Kasumi-1 (cell line): ENCODE measurements at places on chromosomes 11 and 22.

- DNase-seq = no peak
Observed at GRCh38 chr11:102449651-102450570, 2.7 kb downstream of the TMEM123 start.

- DNase-seq = peak; percentile 62
Observed at GRCh38 chr11:41498726-41499125, 39.3 kb upstream of the LRRC4C start.

DNA sequence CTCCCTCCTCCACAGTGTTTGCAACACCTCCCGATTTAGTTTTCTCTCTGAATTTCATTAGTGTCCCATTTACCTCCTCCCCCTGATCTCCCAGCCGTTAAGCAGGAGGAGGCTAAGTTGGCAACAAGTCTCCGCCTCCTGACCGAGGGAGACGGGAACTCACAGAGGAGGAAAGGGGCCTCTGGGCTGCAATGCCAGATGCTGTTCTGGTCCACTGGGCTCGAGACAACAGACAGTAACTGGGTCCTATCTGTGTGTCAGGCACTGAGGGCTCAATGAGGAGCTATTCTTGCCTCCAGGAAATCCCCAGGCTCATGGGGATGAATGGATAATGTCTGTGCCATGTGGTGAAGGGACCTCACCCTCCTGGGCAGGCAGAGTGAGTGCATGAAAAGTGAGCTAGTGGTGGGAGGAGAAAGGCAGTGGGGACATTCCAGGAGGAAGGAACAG, 228.1 kb downstream of the TENM4 start:
- no peak for DNase-seq

GRCh38 chr11:45161252-45162063, 15.0 kb downstream of the PRDM11 start:
- DNase-seq = no peak

GRCh38 chr11:110948112-110948511, 235.9 kb upstream of the ARHGAP20 start:
- DNase-seq = no peak

- DNase-seq = no peak
Observed at GRCh38 chr11:13321431-13321830, 43.8 kb downstream of the BMAL1 start.

- no peak for DNase-seq
Observed at GRCh38 chr11:3857628-3858027, 2.2 kb downstream of the STIM1 start.

- DNase-seq = no peak
Observed at GRCh38 chr11:95768521-95768920, 21.1 kb downstream of the FAM76B start.

DNA sequence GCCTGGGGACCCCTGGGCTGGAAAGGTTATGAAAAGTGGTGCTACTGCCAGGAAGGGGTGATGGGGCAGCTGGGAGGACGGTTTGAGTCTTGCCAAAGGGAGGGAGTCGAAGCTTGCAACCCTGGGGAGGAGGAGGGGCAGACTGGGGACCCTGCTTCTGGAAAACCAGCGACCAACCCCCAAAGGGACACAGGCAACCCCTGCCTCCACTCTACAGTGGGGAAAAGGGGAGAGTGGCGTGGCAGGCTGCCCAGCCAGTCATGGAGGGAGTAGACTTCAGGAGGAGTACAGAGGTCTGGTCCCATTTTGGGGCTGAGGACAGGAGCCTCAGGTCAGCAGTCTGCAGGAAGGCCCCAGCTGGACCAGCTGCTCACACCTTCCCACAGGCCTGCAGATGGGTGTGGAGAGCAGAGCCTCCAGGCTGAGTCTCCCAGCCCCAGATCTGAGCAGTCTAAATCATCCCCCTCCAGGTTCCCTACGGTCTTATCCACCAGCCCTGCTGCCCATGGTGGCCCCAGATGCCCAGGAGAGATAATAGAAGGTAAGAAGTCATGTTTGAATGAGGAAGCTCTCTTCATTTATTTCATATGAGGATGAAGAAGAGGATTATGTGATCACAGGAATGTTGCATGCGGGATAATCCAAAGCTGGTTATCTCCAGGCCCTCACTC, 3.3 kb downstream of the DDT start:
- DNase-seq = no peak

DNA sequence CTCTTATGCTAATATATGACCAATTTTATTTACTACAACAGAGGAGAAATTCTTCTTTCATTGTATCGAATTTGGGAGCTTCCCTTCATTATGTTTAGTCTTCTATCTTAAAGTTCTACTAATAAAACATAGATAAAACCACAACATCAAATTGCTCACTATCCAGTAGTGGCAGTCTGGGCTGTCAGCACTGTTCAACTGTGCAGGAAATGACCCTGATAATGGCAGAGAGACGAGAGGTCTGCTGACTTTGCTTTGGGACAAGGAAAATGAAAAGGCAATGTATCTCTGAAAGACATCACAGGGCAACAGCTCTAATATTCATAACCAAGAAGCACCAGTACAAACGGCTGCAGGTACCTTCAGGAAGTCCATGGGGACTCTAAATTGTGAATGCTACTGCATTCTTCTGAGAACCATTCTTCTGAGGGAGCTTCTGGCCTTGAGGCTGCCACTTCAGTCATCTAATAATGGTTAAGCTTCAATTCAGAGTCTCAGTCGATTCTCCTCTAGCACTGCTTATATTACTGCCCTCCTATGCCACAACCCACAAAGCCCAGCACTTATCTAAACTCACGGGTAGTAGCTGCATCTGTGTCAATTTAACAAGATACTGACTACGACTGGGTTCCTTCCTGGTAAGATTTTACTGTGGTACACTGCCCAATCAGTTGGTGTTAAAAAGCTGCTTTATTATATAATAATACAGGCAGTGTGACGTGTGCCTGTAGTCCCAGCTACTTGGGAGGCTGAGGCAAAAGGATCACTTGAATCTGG, 44.2 kb downstream of the CKAP5 start:
- DNase-seq = no peak

DNA sequence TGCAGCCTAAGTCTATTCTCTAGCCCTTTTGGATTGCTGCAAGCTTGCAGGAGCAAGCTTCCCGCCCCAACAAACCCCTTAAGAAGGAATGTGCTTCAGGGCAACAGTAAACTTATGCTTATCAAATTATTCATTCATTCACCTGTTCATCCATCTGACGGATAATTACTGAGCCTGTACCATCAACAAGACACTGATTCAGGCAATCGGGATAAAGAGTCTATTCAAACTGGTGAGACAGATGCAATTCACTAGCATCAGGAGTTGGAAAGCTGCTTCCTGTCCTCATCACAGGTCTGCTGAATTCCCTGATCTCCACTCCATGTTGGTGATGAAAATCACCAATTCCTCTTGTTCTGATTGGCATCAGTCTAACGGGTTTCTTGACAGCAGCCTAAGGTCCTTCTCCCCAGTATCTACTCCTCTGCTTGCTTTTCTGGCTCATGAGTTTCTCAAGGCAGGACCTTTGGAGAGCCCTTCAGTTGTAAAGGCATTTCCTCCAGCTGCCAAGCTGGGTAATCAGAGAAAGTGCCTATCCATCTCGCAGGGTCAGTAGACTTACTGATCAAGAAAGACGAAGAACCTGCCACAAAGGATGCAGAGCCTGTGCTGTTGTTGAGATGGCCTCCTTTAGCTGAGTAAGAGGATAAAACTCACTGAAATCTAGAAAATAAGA, 429.0 kb upstream of the SYN3 start:
- DNase-seq = no peak

DNA sequence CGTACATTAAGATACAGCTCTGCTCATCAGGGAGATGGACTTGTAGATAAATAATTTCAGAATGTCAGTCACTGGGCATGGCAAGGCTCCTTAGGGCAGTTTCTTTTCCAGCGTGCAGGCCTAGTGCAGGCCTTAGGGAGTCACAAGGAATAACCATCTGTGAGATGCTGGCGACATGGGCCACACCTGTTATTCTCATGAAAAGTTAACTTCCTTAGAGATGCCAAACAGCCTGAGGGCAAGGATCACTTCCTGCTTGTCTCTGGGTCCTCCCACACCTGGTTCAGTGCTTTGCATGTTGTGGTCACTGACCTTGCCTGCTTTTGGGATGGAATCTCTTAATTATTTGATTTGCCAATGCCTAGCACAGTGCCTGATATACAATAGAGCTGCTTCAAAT, 70.6 kb downstream of the ST3GAL4 start:
- DNase-seq = no peak

GRCh38 chr11:83069441-83070043, 2.2 kb downstream of the RAB30 start:
- DNase-seq = no peak

DNA sequence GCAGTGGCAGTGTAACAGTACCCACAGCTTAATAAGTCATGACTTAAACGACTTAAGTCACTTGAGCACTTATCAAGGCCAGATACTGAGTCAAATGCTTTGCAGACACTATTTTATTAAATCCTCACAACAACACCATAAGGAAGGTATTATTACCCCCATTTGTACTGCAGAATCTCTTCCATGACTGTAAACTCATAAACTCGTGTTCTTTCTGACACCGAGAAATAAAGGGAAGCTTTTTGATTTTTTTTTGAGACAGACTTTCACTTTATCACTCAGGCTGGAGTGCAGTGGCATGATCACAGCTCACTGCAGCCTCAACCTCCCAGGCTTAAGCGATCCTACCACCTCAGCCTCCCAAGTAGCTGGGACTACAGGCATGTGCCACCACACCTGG, 103.8 kb downstream of the ABTB2 start:
- DNase-seq = no peak

DNA sequence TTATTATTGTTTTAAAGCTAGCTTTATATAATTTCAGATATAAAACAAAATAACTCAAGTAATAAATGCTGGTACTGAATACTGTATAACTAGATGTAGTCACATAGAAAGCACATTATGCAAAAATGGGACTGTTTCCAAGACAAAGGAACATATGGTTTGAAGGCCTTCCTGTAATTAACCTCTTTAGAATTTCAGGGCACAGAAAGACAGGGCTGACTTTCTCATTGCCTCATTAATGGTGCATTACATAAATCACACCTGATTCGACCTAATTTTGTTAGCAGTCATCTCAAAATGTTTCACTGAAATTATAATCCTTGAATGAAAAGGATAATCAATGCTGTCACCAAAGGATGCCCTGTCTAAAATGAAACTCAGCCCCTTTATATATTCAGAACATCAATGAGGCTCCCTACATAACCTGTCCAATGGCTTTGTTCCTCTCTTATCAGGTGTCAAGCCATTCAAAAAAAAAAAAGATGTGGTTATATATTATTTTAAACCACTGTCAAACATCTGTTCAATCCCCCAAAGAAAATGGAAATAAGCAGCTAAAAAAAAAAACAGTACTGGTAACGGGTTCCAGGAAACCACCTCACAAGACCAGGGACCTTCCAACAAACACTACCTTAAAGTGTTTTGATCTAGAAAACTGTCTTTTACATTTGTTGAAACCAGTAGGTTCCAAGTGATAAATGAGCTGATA, 77.4 kb downstream of the FAM168A start:
- DNase-seq = peak; percentile 7

DNA sequence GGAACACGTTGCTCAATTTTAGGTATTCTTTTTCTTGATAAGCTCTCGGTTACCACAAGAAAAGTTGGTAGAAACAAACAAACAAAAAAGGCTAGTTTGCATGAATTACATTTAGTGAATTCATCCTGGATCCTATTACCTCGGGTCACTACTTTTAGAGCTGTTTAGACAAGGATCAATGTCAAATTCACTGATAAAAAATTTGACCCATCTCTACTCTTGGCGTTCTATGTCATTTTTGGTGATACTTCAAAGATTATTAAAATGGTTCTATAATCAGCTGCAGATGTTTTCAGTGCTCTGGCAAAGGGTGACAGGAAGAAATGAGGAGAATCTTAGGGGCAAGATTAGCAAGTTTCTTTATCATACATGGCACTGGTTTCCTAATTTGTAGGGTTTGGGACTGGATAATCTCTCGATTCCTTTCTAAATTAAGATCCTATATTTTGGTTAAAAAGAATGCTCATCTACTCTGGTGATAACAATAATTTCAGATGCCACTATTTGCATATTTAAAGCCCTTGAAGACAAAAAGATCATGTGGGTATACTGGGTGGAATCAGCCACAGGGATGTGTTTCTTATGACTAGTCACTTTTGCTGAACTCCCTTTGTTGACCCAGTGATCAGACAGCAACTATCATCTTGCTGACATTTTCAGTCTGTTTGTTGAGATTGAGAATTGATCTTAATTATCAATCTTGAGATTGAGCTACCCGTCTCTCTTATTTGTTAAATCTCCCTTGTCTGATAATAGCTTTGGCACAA, 442.9 kb downstream of the AASDHPPT start:
- DNase-seq = no peak

DNA sequence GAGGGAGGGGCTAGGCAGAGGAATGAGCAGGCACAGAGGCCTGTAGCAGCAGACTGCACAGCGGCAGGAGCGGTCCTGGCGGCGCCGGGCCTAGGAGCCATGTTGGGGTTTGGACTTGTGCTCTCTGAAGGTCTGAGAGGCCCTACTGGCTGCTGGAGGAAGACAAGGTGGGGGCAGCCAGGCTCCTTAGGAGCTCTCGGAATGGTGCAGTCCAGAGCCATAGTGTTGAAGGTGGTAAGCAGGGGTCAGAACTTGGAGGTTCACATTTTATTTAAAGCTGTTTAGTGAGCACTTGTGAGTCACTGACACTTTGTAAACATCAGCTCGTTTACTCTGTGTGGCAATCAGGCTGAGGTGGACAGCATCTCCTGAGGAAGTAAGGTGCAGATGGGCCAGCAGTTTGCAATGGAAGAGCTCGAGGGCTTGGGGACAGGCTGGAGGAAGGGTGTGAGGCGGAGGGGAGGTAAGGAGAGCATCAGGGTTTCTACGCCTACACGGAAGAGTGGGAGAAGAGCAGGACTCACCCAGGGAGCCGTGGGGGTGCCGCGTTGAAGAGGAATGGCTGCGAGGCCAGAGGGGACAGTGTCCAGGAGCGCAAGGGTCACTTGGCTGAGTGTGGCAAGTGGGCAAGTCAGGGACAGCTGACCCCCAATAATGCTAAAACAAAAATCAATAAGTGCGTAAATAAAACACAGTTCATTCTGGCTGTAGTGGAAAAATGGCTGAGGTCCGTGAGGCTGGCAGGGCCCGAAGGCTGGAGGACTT, 10.0 kb upstream of the TMEM191C start:
- DNase-seq = no peak

DNA sequence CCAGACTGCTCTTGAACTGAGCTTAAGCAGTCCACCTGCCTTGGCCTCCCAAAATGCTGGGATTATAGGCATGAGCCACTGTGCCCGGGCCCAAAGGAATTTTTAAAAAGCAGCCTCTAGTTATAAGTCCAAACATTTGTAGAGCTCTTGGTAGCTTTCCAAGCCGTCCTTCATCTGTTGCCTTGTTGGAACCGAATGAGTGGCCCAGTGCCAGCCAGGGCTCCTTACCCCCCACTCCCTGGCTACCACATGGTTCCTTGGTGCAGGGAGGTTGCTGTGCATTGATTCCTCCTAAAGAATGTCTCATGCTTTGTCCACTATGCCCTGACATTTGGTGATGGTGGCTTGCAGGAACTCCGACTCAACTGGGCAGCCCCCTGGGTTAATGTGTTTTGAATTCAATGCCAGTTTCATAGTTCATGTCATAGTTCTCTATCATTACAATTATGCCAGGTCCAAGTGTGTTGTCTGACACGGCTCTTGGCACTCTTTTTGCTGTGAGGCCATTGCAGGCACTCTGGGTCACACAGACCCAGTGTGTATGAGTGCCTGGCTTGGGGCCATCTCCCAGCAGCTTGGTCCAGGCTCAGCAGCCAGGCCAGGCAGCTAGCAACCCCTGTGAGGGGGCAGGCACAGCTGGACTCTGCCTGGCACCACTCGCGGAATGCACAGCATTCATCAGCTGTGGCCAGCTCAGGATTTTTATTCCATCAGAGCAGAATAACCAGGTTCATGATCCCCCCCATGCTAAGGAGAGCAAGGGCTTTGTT, 13.3 kb upstream of the MICALL1 start:
- DNase-seq = no peak

GRCh38 chr11:57432714-57433163, 5.8 kb upstream of the SLC43A3 start:
- DNase-seq = peak; percentile 52
